ENCODE measurements at places on chromosomes 12 and 14.

DNA sequence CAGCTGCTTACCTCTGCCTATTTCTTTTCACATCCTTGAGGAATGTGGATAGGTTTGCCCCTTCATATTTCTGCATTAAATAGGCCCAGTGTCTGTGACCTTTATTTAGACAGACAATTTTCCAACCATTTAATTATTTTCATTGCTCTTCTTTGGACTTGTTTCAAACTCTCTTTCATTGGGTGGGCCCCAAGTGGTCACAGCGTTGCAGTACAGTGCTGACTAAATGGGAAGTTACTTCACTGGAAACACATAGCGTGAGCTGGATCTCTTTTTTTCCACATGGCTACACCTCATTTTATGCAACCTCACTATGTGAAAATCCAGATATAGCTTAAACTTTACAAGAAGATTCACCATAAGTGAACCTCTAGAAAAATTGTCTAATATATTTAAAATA lies 438.9 kb downstream of the ADAMTS20 start:
- no peak for DNase-seq

- no peak for DNase-seq
Measured at GRCh38 chr12:67988601-67989021, 636 bp upstream of the IFNG-AS1 start.

- no peak for DNase-seq
Measured at GRCh38 chr12:94900496-94900895, 103.0 kb downstream of the NDUFA12 start.

DNA sequence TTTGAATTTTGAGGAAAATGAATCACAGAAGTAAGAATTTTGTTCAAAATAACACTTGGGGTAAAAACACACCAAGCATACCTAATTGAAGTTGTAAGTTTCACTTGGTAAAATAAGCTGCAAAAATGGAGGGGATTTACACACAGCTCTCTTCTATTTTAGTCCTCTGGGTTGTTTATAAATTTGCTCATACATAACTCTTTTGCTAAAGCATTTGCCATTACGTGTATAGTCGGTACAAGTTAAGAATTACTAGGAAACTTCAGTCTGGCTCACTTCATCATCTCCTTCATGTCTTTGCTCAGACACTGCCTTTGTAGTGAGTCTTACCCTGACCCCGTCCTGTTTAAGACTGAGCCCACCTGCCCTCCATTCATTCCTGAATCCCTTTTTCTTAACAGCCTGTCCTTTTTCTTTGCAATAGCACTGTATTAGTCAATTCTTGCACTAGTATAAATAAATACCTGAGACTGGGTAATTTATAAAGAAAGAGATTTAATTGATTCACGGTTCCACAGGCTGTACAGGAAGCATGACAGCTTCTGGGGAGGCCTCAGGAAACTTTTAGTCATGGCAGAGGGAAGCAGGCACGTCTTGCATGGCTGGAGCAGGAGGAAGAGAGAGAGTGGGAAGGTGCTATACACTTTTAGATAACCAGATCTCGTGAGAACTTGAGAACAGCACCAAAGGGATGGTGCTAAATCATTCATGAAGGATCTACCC lies 451.1 kb downstream of the PCNX1 start:
- no peak for DNase-seq

GRCh38 chr12:84924981-84925380 lies 12.4 kb upstream of the SLC6A15 start:
- DNase-seq, result no peak

DNA sequence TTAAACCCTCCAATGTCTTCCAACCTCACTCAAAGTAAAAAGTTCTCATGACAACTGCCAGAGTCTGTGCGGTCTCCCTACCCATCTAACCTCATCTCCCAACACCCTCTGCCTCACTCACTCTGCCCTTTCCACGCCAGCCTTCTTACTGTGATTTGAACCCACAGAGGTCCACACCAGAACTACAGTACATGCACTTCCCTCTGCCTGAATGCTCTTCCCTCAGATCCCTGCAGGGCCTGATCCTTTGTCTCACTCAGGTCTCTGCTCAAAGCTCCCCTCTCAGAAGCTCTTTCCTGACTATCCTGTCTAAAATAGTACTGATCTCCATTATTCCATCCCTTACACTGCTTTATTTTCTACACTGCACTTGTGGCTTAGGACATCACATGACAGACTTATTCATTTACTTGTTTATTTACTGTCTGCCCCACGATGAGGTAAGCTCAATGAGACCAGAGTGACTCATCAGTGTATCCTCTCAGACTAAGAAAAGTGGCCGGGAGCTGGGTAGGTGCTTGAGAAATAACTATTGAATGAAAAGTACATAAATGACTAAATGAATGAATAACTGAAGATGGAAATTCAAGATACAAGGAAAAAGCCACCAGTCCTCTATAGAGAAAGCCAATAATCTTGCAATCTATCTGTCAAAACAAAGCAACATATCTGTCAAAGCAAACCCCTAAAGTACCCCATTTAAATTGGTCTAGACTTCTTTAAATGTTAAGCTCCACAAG lies 17.1 kb downstream of the POMT2 start:
- DNase-seq, result no peak

- DNase-seq, result no peak
Measured at GRCh38 chr14:28119849-28120248, 646.7 kb upstream of the FOXG1 start.

DNA sequence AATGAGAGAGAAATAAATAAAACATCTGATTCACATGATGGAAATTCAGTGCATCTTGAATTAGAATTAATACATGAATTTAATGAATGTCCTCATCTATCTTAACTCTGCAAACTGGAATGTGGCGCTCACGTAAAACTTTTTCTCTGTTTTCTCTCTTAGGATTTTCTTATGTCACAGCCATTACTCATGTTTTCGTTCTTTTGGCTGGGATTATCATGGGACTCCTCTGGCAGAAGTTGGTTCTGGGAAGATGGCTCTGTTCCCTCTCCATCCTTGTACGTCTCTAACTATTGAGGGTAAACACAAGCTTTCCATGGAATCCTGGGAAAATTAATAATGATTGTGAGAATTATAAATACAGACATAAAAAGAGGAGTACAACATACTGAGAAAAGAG lies 5.0 kb downstream of the CLEC12B start:
- no peak for DNase-seq

GRCh38 chr12:6695313-6696045 lies 5.1 kb downstream of the PIANP start:
- DNase-seq, result no peak

DNA sequence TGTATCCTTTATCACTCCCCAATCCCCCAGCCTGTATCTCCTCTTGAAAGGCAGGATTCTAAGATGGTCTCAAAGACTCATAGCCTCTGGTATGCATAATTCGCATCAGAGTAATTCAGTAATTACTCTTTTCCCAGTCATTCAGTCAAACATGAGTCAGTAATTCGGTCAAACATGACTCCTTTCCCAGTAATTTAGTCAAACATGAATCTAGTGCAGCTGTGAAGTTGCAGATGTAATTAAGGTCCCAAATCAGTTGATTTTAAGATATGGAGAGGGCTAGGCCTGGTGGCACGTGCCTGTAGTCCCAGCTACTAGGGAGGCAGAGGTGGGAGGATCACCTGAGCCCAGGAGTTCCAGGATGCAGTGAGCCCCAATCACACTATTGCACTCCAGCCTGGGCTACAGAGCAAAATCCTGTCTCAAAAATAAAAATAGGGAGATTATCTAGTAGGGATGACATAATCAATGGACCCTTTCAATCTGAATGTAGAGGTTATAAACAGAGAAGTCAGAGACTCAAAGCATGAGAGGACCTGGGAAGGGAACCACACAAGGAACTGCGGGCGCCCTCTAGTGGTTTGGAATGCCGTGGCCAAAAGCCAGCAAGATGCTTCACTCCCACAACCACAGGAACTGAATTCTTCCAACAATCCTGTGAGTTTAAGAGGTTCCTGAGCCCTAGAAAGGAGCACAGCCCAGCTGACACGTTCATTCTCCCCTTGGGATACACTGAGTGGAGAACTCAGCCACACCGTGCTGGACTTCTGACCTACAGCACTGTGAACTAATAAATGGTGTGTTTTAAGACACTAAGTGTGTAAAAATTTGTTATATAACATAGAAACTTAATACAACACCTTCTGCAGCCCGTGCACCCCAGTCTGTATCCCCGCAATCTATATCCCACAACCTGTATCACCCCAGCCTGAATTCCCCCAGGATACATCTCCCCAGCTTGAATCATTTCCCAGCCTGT lies 14.3 kb upstream of the ARMH4 start:
- DNase-seq, result peak; percentile 87

- no peak for DNase-seq
Measured at GRCh38 chr12:132185705-132186104, 41.4 kb downstream of the NOC4L start.

DNA sequence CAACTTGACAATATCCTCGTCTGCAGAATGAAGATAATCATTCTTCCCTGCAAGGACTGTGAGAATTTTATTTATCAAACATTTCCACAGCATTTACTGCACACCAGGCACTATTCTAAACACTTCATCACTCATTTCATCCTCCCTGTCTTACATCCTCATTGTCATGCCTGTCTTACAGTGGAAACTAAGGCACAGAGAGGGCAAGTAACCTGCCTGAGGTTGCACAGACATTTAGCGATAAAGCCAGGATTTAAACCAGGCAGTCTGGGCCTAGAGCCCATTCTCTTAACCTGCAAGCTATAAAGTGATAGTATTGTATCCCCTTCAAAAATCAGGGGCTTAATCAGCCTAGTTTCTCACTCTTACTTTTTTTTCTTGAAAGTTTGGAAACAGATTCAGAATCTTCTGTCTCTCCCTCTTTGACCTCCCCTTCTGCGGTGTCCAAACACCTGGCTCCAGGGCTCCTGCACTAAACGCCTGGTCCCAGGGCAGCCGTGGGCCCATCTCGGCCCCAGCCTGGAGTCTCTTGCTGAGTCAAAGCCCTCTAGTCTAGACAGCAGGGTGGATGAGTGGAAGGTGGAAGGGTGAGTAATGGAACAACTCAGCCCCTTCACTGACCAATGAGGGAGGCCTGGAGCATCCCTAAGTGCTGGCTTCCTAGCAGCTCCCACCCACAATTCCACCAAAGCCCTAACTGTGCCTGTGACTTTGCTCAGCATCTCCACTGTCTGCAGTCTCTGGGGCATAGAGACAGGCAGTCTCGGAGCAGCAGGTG lies 12.5 kb downstream of the ISM2 start:
- DNase-seq, result no peak

DNA sequence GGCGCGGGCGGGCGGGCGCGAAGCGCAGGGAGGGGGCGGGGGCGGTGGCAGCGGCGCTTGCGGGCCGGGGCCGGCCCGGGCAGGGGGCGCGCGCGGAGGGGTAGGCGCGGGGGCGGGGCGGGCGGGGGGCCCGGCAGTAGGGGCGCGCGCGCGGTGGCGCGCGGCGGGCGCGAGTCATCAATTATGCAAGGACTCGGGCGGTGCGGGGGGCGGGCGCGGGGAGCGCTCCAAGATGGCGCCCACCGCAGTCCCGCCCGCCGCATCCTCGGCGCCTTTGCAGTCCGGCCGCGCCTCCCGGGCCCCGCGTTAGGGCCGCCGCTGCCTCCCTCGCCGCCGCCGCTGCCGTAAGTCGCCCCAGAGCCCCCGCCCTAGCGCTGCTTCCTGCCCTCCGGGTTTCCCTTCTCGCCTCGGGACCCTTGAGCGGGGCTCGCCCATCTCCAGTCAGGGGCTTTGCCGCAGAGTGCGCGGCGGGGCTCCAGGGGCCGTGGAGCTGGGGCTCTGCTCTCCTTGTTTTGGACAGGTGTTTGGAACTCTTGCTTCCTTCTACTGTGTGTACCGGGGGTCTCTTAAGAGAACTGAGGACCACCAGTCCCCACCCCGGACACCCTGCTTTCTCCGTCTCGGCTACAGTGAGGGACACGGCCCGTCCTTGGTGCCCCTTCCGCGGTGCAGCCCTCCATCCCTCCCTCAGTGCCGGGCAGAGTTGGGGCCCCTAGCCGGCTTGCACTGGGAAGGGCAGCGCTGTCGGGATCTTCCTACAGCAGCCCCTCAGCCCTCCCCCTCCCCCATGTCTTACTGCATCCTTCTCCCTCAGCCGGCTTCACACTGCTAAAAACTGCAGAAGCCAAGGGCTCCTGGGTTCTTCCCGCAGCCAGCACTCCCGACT lies at the start of gene SCN8A:
Gene SCN8A, plus strand, starts transcription at position 218 of the 886 bp plus-strand sequence. CDS start 71,585 bp downstream, outside the sequence.
- peak; percentile 86 for DNase-seq

GRCh38 chr12:29544428-29545101 lies 47.1 kb upstream of the OVCH1 start:
- no peak for DNase-seq

- DNase-seq, result no peak
Measured at GRCh38 chr12:58801986-58802385, 118.3 kb downstream of the LRIG3 start.

DNA sequence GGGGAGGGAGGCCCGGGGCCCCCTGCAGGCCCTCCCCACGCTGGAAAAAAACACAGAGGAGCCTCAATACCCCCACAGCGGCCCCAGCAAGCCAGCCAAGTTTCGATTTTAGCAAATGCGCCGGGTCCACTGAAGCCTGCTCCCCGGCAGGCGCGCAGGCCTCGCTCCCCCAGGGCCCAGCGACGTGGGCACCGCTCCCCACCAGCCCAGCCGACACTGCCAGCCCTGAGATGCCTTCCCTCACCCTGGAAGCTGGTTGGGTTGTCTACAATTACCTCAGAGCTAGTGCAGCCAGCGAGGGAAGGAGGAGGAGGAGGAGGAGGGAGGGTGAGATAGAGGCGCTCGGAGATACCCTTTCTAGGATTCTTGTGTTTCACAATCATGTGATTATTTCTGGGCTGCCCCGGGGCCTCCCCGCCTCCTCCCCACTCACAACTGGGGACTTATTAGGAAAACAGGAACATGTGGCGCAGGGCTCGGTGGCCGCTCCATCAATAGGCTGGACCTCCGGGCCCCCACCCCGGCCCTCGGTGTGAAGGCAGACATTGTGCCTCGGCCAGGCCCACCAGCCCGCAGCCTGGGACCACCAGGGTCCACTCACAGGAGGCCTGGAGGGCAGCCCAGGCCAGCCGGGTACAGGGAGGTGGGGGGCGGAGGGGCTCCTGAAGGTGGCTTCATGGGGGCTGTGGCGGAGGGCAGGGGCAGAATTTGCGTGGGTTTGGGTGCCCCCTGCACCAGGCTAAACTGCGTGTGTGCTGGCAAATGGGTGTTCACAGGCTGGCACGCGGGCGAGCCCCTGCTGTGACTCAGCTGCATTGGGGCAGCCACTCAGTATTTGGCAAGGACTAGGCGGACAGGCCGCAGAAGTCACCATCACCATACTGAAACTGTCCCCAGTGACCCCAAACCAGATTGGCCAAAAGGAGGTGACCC lies 109.9 kb downstream of the NCOR2 start:
- no peak for DNase-seq

DNA sequence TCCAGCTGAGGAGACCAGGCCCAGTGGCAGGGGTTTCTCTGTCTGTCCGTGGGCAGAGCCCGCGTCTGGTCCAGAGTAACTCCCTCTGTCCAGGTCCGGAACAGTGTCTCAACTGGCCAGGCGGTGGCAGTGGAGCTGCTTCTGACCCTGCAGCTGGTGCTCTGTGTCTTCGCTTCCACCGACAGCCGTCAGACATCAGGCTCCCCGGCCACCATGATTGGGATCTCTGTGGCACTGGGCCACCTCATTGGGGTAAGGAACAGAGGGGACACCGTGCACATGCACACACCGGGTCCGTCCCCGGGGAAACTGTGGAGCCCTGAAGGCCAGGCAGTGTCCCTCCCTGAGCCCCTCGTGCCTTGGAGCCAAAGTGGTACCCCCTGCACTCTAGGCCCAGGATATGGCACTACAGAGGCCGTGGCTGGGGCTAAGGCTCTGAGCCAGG lies 1.5 kb downstream of the AQP6 start:
- peak; percentile 89 for DNase-seq

GRCh38 chr12:123288751-123289346 lies 17.2 kb upstream of the CDK2AP1 start:
- DNase-seq, result no peak
